ENCODE measurements at places on chromosomes 1 and 21.

GRCh38 chr1:101965341-101965740 is 31.4 kb downstream of the OLFM3 start:
- no peak for DNase-seq

- no peak for DNase-seq
These were observed 161.7 kb downstream of the NTMT2 start for GRCh38 chr1:170307426-170307825.

DNA sequence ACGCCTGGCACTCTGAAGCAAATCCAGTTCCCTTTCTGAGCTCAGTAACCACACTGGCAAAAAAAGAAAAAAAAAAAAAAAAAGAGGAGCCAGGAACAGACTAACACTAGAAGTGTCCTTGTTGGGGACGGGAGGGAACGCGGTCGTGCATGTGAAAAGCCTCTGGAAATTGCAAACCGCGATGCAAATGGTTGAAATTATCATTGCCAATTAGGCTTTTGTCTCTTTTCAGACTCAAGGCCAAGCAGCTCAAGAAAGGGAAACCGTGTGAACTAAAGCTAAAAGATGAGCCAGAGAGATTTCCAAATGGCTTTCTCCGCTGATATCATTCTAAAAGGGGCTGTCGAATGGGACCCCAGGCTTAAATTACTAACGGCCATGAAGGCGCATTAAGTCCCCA is 13.5 kb downstream of the TRABD2B start:
- DNase-seq = no peak

DNA sequence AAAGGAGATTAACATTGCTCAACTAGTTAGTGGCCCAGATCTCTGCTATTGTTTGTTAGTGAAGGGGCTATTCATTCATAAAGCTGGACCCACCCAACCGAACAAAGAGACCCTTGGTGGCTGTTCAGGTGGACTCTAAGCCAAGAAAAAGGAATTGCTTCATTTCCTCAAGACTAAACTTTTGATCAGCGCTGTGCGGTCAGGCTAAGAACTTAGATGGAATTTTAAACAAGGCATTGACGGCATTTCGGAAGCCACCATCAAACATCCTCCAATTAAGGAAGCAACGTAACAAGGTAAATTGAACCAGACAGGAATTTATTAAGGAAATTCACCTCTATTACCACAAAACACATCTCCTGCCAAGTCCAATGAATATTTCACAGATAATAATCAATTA is 19.9 kb upstream of the SHCBP1L start:
- no peak for DNase-seq

DNA sequence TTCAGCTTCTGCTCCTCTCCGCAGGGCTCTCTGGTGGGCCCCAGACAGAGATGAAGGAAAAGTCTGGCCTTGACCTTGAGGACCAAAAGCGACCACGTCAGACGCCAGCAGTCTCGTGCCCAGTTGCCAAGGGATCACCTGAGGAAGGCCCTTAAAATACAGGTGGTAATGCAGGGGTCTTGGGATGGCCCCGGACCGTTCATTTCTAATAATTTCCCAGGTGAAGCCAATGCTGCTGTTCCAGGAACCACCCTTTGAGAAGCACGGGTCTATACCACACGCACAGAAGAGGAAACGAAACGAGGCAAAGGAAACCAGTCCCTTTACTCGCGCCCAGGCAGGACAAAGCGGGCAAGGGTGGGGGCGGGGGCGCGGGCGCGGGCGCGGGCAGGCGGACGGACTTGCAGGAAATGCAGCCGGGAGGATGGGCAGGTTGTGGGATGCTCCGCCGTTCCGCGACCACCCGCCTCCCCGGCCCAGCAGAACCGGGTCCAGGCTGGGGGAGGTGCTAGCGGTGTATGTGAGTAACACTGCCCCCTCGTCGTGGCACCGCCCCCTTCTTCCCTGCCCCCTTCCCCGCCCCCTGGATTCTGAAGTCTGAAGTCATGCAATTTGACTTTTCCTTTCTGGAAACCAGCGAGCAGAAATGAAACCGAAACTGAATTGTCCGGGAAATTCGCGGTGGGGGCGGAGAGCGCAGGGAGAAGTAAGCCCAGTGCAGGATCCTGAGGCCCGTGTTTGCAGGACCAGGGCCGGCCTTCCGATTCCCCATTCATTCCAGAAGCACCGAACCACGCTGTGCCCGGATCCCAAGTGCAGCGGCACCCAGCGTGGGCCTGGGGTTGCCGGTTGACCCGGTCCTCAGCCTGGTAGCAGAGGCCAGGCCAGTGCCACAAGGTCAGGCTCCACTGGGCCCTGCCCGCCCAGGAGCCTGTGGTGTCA is 5.8 kb upstream of the MX1 start:
- DNase-seq = peak; percentile 63

GRCh38 chr1:32773764-32774463 is 43.2 kb downstream of the YARS1 start:
- no peak for DNase-seq

GRCh38 chr1:162982364-162982763 is 86.8 kb upstream of the RGS4 start:
- DNase-seq = no peak

DNA sequence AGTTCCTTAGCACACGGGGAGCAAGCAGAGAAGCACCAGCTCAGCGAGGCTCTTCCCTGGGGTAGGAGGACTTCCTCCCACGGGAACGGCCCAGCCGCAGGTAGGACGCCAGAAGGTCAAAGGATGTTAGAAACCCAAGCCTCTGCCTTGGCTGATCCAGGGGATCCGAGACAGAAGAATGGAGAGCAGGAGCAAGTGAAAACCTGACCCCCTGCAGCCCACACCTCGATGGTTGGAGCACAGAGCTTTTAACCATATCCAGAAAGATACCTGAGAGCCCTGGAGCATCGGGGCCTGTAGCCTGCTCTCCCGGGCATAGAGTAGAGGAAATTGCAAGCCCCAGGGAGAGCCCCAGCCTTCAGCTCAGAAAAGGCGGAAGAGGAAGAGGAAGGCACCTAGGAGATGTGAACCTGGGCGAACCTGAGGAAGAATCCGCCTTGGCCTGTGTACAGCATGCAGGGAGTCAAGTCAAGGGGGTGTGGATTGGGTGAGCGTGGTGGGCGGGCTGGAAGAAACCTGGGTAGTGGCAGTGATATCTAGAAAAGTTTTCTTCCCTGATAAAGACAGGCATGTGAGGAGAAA is 76.3 kb downstream of the PSMG1 start:
- DNase-seq = no peak

GRCh38 chr1:166950156-166950555 is 25.2 kb downstream of the ILDR2 start:
- DNase-seq = no peak

DNA sequence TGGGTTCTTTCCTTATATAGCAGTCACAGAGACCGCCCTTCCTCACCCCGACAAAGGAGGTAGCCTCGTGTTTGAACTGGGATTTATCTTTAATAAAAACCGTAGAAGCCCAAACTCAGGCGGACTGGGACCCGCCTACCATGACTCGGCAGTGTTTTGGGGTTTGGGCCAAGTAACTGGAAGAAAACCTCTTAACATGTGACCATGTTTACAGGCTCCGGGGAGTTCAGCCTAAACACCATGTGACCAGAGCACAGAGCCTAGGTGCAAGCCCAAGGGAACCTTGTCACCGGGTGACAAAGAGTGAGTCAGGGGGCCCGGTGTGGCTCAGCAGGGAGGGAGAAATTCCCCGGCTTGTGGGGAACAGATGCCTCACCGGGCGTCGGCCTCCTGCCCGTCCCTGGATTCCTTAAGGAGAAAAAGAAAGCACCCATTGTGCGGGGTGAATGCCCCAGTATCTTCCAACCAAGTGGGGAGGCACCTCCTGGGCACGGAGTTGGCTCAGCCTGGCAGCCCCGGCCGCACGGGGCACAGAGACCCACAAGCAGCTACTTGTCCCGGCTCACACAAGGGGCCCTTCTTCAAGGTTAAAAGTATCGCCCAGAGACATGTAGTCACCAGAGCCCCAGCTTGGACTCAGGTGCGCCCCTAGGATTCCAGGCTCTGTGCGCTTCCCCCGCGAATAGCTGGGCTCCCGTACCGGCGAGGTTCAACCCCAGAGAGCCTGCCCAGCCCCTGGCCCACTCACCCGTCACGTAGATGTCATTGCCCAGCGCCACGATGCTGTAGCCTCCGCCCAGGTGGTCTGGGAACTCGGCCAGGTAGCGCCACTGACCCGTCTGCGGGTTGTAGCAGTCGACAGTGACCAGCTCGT is 1.4 kb downstream of the KLHL21 start:
- peak; percentile 96 for DNase-seq

DNA sequence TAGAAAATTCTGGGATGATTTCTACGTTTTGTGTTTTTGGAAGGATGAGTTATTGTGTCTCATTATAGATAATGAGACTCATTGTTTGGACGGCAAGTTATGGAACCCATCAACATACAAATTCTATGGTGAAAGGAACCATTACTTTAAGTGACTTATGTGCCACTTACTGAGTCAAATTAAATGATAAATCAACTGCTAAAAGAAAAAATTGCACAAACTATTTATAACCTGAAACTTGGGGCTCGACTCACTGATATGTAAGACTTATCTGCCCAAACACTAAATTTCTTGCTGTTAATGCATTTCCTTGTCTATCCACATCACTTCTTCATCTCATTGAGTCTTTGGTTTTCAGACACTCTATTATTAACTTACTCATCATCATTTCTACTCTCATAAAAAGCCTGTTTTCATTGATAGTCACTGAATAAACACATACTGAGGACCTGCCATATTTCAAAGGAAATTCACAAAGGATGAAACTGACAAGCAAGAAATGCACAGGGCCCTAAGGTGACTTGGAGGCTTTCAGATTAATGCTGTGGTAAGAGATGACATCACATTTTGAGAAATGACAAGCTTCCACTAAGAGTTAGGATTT is 872.7 kb upstream of the ADAMTS5 start:
- no peak for DNase-seq

DNA sequence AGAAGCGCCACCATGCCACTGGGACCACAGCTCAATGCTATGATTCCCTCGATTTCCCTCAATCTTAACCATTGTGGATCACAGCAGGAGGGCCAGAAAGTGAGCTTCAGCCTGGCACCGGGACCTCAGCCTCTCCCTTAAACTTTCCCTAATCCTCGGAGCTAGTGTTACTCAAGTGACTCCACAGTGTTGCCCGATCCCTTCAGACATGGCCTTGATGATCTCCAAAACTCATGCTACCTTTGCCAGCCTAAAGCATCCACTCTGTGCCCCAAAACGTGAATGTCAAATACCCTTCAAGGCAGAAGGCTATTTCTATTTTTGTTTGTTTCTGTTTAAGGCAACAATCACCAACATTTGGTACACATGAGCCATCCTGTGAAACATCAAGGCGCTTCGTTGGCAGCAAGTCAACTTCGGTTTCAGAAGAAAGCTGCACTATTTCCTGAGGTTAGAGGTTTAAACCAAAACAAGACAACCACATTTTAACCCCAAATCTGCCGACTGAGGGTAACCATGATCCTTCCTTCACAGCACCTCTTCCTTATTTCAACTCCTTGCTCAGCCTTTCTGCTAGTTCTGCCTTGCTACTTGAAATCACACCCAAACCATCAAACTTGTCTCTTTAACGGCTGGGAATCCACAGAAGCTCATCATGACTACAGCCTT is 94.4 kb upstream of the KRTAP19-8 start:
- peak; percentile 89 for DNase-seq

GRCh38 chr1:212980123-212980785 is 29.9 kb downstream of the VASH2 start:
- DNase-seq = no peak

DNA sequence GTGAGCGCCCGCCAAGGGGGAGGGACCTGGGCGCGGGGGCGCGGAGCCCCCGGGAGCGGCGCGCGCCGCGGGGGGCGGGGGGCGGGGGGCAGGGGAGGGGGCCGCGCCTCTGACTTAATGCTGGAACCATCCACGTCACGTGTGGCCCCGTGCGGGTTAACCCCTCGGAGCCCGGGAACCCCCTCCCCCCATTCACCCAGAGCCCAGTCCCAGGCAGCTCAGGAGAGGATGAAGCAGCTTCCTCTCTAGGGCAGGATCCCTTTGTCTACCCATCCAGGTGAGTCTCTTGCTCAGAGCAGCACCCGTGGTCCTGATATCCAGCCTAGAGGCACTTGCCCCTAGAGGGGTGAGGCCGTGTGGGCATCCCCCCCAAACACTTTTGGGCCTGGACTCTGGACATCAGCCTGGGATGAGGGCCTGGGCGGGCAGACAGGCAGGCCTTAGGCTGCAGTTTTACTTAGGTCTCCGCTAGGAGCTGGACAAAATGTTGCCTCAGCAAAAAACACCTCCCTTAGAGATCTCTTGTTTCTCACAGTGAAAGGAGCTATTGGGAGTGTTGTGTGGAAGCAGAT is at the start of gene ALX3:
TSS of gene ALX3 (minus strand) at position 2 of the 572 bp plus-strand sequence. CDS start 60 bp downstream, outside the sequence.
- DNase-seq = no peak

DNA sequence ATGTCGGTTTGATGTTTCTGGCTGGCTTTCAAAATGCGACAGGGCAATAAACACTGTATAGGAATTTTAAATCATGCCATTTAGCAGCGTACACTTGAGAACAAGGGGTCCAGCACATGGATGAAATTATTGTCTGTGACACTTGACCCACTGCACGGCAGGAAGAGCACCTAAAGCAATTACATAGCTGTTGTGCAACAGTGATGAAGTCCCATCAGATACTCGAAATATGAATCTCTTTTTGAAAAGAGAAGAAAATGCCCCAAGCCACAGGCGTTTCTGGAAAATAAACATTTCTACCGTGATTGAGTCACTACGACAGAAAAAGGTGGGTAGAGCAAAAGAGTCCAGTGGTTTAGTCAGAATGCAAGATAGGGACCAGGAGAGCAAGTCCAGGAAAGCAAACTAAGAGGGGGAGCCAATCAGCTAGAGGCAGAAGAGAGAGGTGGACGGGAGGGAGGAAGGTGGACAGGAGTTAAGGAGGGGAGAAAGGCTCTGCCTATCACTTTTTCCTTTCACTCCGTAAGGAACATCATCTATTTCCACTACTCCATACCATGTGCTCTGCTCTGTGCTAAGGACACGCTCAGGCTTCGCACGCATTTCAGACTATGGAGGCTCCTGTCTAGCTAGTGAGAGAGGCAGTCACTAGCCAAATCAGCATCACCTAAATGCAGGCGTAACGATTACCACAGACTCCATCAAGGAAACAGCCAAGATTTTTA is 6.4 kb downstream of the DSCAM start:
- DNase-seq = no peak

GRCh38 chr1:217029281-217030157 is 306.3 kb upstream of the ESRRG start:
- no peak for DNase-seq

- no peak for DNase-seq
These were observed 30.4 kb upstream of the TMEM61 start for GRCh38 chr1:54950006-54950368.

GRCh38 chr1:178849918-178850317 is 21.0 kb downstream of the ANGPTL1 start:
- no peak for DNase-seq

- DNase-seq = no peak
These were observed 59.6 kb downstream of the RNF187 start for GRCh38 chr1:228546541-228547463.

All from activated naive CD4-positive, alpha-beta T cell treated with anti-CD3 and anti-CD28 coated beads for 36 hours (primary cell).